RCC 7860 (cell line): ENCODE measurements at places on chromosomes 1 and 21.

DNA sequence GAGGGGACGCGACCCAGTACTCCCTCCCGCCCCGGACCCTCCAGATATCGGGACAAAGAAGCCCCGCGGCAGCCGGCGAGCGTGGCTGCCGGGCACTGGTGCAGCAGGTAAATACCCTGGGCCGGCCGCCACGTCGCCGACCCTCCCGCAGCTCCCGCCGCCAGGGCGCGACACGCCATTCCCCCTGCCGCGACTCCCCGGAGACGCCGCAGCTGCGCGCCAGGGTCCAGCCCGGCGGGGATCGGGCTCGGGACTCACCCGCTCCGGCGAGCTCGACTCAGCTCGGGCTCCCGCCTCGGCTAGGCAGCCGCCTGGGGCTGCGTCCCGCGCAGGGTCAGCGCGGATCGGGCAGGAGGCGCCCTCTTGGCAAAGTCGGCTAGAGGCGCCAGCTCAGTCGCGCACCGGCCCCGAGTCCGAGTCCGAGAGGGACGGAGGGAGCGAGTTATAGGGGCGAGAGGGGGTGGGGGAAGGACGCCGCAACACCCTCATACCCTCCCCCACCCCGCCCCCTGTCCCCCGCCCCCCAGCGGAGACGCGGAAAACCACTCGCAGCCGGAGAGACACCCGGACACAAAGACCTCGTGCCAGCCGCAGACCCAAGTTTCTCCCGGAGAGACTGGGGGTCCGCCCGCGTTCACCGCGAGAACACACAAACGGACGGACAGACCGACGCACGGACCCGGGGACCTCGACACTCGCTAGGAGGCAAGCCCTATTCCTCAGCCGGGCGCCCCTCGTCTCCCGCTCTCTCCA lies 985 bp downstream of the SYT6 start:
- no peak for DNase-seq

DNA sequence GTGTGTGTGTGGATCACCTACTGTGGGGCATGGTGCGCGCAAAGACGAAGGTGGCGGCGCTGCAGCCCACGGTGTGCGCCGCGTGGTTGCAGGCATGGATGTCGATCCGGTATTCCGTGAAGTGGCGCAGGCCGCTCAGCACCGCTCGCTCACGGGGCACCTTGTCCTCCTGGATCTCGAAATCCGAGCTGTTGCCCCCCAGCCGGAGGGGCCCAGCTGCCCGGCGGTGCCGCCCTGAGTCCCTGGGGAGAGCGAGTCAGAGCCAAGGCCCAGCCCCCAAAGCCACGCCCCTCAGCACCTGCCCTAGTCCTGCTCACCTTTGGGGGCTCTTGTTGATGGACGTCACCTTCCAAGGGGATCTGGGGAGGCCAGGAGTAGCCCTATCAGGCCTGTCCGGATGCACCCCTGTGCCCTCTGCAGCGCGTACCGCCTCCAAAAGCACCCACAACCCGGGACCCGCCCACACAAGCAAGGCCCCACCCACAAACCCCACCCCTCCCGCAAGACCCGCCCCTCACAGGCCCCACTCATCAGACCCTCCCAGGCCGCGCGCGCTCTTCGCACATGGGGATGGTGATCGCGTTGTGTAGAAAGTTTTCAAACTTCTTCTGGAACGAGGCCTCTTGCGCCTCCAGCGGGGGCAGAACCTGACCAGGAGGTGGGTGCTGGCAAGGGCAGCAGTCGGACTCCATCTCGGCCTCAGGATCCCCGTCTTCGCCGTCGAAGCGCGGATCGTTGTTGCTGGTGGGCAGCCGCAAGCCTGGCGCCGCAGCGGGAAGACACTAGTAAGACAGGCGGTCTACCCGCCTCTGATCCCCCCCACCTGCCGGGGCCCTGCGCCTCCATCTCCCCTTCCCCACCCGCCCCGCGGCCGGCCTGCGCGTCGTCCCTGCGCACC lies 13.6 kb downstream of the INSRR start:
- no peak for DNase-seq

GRCh38 chr1:59765011-59765730 lies 49.6 kb upstream of the HOOK1 start:
- no peak for DNase-seq

GRCh38 chr1:186082235-186082937 lies 292.7 kb downstream of the TPR start:
- DNase-seq, result peak; percentile 98

DNA sequence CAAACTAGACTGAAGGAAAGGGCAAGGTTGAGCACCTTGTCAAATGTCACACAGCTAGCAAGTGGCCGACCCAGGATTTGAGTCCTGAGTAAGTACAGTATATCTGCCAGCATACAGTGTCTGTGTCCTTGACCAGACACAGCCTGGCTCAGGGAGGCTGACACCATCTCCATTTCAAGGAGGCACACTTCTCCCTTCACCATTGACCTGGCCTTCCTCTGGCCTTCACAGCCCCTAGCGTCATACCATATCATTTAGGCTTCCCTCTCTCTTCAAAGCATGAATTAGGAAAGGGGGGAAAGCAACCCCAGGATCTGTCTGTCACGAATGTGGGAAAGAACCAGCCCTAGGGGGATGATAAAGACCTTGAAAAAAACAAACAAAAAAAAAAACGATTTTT lies 155.6 kb downstream of the PLPP3 start:
- no peak for DNase-seq

DNA sequence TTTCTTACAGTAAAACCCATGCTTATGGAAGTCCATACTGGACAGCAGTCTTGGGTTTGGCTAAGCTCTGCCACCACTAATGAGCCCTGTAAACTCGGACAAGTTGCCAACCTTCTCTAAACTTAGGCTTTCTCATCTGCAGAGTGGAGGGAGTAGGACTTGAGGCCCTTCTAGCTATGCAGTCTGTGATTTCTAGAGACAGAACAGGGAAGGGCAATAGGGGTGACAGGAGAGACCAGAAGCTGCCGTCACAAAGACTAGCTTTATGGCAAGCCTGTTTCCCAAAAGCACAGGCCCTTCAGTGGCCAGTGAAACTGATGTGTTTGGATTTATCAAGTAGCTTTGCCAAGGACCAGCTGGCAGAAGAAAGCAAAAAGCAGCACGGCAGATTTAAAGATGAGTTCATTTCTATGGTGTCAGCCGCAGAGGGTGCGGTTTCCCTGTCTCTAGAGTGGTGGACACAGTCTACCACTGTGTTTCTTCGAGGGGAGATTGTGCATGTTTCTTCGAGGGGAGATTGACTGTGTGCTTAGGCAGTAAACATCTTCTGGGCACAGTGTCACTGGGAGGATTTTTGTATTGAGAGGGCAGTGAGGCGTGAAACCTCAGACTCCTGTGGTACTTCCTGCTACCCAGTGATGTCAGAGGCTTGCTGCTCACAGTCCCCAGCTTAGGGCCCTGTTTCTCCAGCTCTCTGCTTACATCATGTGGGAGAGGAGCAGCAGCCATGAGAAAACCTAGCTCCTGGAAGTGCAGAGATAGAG lies 119.0 kb downstream of the ROR1 start:
- peak; percentile 96 for DNase-seq

DNA sequence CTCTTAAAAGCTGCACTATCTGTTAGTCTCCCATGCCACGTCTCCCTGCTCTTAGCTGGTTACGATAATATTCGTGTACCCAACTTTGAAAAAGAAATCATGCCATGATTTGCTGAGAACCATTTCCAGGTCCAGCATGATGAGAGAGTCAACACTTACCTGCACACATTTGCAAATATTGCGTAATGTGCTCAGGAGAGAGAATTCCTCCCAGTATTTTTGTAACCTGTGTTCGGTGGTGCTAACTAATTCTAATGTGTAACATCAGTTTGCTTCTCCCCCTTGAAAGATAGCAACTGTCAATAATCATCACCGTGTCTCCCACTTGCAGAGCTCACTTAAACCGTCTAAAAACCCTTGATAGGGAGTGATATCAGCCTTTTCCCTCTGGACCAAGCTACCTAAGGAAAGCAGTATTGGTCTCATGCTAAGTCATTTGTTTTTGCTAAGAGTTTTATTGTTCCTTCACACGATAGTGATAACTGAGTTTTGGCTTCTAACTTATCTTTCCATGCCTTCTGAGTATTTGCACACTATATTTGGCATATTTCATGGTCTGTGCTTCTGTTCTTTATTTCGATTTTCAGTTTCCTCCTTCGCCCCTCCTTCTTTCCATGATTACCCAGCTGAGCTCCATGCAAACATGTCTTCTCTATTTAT lies 61.1 kb upstream of the IRF2BP2 start:
- no peak for DNase-seq

DNA sequence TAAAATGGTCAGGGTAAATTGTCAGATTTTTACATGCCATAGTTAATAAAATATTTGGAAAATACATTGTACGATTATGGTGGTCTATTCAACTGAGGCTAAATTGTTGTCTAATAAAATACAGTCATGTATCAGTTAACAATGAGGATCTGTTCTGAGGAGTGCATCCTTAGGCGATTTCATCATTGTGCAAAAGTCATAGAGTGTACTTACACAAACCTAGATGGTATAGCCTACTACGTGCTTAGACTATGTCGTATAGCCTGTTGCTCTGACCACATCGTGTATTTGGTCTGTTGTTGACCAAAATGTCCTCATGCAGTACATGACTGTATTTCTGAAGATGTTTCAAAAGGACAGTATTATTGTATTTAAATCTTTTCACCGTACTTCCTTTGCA lies 5.2 kb downstream of the EEIG2 start:
- no peak for DNase-seq

GRCh38 chr1:11598461-11598860 lies 55.8 kb downstream of the FBXO2 start:
- no peak for DNase-seq

DNA sequence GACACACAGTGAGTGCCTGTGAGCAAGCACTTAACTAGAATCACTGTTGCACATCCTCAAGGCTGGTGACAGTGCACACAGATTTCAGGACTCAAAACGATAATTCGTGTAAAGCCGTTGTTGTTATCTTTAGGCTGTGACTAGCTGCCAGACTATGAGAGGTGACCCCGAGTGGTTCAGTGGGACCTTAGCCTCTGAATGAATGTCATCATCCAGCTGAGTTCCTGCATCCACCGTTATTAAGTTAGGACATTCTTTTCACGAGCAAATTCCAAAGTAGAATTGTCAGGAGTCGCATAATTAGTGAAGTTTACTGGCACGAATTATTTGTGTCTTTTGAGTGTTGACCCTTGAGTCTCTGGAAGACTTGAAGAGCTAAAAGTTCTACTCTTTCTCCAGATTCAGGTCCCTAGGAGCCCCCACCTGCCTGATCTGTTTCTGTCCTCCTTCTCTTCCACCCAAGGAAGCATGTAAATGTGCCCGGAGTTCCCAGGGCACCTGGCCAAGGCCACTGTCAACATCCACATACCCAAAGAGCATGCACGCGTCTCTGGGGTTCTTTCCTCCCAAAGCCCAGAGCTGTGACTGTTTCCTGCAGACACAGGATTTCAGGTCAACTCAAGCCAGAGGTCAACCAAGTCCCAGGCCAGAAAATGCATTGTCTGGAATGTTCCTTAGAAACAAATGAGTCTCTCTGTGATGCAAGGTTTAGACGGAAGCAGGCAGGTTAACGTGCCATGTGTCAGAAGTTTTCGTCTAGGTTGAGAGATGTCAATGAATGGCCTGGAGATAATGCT lies 207.2 kb downstream of the TOMM20 start:
- no peak for DNase-seq

- no peak for DNase-seq
Measured at GRCh38 chr21:27954543-27955165, 987.8 kb upstream of the ADAMTS5 start.

DNA sequence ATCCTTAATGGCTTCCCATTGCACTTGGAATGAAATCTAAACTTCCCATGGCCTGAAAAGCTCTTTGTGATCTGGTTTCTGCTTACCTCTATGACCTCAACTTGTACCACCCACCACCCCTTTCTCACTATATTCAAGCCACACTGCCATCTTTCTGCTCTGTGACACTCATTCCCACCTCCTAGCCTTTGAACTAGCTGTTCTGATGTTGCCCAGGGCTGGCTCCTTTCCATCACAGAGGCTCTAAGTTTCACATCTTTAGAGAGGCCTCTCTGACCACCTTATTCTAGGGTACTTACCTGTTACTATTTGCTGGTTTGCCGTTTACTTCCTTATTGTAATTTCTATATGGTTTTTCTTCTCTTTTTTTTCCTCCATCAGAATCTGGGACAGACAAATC lies 4.2 kb downstream of the MPZL1 start:
- DNase-seq, result no peak

- no peak for DNase-seq
Measured at GRCh38 chr1:36938819-36939218, 95.5 kb downstream of the GRIK3 start.

DNA sequence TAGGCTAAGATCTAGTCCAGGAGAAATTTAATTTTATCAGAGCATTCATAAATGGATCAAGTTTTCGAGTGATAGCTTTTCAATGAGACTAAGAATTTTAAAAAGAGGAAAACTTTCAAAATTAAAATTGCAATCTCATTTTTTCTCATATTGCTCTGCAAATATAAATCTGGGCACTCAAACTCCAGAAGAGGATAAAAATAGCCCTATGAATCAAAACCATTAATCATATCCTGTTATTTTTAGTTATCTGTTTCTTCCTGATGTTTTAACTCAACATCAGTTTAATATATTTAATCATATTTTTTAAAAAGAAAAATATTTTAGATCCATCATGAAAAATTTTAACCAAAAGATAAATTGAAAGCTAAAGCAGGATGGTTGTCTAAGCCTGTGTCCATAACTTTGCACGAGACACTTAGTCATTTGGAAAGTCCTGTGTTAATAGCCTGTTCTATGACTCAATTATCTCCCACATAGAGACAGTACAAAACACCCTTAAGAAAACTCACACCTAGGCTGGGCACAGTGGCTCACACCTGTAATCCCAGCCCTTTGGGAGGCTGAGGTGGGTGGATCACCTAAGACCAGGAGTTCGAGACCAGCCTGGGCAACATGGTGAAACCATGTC lies 17.1 kb upstream of the PRRC2C start:
- DNase-seq, result peak; percentile 73

DNA sequence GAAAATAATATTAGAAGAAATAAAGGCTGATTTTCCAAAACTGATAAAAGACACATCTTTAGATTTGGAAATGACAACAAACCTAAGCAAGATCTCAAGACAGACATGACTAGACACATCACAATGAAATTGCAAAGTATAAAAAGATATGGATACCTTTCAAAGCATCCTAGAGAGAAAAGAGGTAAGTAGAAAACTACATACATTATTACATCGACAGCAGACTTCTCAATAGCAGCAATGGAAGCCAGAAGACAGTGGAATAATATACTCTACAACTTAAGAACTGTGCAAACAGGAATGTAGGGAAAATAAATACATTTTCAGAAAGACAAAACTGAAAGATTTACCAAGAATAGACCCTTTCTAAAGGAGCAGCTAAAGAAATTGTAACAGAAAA lies 50.2 kb downstream of the DENND1B start:
- DNase-seq, result no peak

GRCh38 chr21:40102682-40103081 lies 235.4 kb downstream of the PCP4 start:
- no peak for DNase-seq

DNA sequence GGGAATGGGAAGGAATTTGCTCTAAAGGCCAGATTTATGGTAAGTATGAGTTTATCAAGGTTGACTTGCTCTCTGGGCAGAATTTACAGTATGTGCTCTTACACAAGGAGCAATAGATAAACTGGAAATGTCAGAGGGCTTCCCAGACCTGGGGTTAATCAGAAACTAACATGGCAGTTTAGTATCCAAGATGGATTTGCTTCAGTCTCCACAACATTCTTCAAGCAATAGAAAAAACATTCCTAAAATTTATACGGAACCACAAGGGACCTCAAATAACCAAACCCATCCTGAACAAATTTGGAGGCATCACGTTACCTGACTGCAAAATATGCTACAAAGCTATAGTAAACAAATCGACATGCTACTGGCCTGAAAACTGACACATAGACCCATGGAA lies 606.7 kb upstream of the CHRM3 start:
- peak; percentile 34 for DNase-seq
